ENCODE measurements at places on chromosomes 13 and 19.

- no peak for DNase-seq
Measured at GRCh38 chr13:87622971-87623370, 48.2 kb upstream of the SLITRK5 start.

GRCh38 chr19:410243-410781, 1.4 kb upstream of the C2CD4C start:
- no peak for DNase-seq

DNA sequence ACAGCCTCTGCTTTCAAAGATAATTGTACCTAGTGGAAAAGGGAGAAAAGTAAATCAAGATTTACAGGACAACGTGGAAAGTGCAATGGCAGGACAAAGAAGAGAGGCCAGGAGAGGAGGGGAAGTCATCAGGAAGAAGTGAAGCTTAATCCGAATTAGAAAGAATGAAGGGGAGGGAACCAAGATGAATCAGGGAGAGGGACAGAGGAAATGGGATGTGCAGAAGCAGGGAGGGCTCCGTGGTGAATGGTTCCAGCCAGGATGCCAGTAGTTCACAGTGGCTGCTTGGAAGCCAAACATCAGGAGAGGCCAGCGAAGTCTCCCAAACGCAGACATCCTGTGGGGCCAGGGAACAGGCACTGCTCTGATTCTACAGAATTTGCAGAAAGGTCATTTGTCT, 144.4 kb downstream of the LIG4 start:
- no peak for DNase-seq

GRCh38 chr19:10868872-10869547, 2.3 kb upstream of the CARM1 start:
- no peak for DNase-seq

- DNase-seq = no peak
Measured at GRCh38 chr13:19153782-19154450, 27.7 kb downstream of the TUBA3C start.

- no peak for DNase-seq
Measured at GRCh38 chr13:49218493-49219051, 1.6 kb upstream of the MLNR start.
